ENCODE measurements at places on chromosomes 3 and 15.

DNA sequence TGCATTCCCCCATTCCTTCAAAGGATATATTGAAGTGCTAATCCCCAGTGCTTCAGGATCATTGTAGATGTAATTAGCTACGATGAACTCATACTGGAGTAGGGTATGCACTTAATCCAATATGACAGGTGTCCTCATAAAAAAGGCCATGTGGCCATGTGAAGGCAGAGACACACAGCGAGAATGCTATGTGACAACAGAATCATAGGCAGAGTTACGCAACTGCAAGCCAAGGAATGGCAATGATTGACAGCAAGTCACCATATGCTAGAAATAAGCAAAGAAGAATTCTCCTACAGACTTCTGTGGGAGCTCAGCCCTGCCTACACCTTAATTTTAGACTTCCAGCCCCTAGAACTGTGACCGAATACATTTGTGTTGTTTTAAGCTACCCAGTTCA, 875.6 kb upstream of the ROBO1 start:
- no peak for DNase-seq

DNA sequence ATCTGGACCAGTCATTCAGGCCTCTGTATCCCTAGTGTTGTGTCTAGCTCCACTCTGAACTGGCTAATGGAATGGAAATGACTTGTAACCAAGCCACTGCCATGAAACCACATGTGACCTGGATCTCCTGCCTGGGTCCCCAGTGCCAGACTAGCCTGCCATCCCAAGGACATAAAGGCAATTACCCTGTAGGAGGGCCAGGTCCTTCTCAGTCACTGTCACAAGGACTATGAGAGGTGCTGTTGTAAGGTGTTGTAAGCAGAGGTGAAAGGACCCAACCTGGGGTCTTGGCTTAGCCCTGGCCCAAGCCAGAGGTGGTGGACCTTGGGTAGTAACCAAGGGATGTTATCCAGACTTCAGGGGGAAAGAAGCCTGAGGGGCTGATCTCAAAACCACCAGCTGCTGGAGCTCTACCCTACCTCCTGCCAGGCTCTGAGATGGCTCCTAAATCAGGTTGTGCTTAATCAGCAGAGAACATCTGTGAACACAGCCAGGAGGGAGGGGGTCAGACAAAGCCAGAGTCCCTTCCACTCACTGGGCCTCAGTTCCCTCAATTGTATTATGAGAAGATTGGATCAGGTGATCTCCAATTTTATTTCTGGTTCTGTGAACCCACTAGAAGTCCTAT, 15.7 kb upstream of the KLHL24 start:
- DNase-seq, result no peak

DNA sequence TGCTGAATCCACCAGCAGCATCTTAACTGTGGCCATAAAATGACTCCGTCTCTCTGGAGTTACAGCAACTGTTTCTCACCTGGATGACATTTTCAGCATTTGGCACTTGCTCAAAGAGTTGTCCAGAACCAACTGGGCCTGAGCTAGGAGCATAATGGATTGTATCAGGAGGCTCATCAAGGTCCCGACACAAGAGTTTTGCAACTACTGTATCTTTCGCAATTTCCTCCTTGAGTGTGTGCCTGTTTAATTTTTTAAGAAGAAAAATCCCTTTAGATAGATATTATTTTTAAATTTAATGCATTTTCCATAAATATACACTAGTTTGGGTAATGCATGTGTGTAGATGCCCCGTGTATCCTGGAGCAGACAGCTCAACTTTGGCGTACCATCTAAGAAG, 44.3 kb upstream of the C3orf49 start:
- DNase-seq, result no peak

GRCh38 chr15:49645277-49645676, 24.4 kb downstream of the DTWD1 start:
- DNase-seq, result no peak

DNA sequence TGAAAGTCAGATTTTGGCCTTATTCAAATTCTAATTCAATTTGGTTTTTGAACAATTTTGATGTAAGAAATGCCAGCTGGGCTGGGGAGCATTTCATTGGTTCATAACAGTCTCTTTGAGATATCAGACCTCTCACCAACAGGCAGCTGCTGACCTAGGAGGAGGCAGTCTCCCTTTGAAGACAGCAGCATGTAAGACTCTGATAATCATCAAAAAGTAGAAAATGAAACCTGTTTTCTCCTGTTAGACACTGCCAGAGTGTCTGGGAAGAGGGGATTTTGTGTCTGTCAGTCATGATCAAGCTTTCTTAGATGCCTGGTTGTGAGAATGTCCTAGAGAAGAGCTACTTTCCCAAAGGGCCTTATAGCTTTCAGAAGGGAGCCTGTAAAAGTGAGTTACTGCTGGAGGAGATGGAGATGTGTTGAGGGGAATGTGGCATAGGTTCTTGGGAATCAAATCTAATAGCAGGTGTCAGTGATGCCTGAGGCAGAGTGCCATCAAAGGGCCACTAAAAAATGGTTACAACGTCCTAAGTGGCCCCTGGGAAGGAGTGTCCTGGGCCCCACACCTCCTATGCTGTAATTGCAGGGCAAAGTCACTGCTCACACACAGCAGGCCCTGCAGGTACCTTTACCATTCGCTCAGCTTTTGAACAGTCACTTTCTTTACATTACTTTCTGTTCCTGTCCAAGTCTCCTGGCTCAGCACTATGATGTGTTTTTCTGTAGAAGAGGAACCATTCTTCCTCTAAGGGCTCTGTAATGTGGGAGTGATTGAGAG, 43.1 kb downstream of the FSTL1 start:
- DNase-seq, result no peak

DNA sequence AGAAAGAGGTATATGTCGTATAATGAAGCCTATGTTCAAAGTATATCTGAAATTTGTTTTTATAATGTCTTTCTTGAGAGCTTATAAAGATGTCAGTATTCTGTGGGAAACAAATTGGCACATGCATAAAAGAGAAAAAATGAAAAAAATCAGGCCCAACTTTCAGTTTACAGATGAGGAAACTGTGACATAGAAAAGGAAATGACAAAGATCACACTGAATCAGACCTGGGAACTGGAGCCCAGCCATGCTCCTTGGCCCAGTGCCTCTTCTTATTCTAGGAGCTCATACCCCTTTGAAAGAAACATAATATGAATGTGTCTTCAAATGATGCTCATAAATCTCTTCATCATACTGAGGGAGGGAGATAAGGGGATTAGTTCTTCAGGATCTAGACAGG, 48.4 kb downstream of the TMEM44 start:
- DNase-seq, result no peak

GRCh38 chr3:21528291-21528995, 222.6 kb downstream of the ZNF385D start:
- no peak for DNase-seq

DNA sequence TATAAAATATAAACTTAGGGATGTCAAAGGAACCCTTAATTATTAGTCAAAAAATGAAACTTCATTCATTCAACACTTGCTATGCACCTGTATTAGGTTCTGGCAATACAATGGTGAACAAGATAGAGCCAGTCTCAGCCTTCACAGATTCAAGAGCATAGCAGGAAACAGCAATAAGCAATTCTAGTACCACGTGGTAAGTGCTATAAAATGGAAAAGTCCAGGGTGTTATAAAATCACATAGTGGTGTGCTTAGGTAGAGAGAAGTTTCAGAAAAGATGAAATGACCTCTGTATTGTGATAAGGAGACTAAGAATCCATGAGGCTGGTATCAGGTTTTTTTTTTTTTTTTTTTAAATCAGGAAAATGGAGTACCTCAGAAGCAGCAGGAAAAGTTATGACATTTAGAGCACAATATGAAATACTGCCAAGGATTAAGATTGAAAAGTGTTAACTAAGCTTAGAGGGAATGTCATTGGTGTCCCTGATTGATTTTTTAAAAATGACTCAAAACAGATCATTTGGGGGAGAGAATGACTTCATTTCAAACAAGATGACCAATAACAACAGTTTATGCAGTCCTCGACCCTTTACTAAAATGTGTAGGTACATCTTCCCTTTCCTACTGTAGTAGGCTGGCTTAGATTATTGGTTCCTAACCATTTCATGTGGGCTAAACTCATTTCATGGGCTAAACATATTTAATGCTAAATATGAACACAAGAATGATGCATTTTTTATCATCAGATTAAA, 5.0 kb downstream of the TOMM70 start:
- DNase-seq, result no peak

- DNase-seq, result no peak
These were observed 40.2 kb downstream of the TRANK1 start for GRCh38 chr3:36904641-36905040.

DNA sequence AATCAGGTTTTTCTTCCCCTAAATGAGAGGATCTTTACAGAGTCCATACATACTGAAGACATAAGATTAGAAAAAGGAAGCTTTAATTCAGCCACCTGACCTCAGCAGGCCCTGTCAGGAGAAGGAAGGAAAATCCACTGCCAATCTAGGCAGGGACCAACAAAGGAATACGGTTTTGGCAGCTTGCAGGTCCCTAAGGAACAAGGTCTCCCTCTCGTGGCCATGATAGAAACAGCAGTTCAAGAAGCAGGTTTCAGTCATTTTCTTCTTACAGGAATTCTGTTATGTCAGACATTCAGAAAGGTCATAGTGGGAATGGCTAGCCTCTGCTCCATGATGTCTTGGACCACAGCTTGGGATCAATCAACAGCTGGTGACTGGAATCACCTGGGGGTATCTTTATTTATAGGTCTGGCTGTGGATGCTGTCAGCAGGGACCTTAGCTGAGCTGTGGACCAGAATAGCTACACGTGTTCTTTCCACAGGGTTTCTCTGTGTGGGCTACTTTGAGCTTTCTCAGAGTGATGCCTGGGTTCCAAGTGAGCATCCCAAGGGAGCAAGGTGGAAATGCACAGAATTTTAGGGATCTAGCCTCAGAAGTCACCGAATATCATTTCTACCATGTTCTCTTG, 9.4 kb upstream of the CMSS1 start:
- no peak for DNase-seq

DNA sequence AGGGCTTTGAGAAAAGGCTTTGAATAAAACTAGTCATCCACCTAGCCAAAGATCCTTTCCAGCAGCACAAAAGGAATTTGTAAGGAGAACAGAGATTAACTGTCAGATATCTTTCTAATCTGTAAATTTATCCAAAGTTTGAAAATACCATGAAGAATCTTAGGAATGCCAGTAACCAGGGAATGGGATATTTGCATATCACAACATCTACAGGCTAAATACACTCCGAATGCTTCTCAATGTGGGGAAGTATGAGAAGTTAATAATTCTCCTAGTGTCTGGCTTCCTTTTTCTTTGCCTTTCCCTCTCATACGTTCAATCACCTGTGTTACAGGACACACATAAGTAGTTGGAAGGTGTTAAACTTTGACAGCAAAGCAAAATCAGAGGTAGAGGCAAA, 7.8 kb downstream of the ANAPC13 start:
- DNase-seq, result no peak

- DNase-seq, result no peak
These were observed 28.5 kb upstream of the KCNMB2 start for GRCh38 chr3:178507507-178508442.

GRCh38 chr3:155032918-155033317, 47.2 kb upstream of the MME start:
- DNase-seq, result no peak

DNA sequence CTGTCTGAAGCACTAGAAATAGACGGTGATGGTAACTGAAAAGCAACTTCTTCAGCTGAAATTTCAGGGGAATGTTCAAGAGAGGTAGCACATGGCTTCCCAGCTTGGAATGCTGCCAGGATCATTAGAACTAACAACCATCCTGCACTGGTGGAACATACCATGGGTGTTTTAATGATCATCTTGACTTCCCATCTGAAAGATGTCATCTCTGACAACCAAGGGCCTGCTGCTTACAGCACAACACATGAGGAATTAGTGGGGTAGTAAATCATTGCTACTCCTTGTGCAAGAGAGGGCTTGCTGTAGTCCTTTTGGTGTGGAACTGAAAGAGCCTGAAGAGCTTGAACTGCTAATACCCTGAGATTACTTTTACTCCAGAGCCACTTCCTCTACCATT, 853.7 kb downstream of the MCTP2 start:
- DNase-seq, result no peak

- DNase-seq, result no peak
These were observed 4.7 kb downstream of the LTF start for GRCh38 chr3:46460051-46460450.

DNA sequence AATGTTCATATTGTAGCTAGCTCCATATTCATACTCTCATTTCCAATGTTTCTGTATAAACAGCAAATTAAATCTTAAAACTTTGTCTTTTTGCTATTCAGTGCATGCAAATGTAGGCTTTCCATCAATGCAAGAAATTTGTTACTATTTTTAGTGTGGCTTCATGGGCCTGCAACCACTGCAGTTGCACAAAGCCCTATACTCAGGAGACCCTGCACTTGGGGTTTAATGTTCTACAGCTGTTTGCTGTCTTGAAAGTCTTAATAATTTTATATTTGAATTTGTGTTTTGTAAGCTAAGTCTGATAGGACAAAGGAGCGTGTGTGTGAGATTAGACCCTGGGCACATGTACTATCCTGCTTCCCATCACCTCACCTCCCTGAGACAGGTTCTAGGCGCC, 9.6 kb downstream of the PYDC2 start:
- DNase-seq, result no peak

DNA sequence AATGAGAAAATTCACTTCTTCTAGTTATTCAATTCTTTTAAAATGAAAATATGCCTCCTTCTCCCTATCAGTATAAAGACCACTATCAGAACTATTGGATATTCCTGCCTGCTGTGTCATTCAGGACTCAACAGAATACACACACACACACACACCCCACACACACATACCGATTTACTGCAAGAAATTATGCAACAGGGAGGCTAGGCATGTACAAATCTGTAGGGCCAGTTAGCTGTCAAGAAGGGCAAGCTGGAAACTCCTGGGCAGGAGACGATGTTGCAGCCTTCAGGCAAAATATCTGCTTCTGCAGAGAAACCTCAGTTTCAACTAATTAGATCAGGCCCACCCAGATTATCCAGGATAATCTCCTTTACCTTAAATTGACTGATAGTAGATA, 13.9 kb upstream of the RYR3 start:
- no peak for DNase-seq

- DNase-seq, result no peak
These were observed 15.3 kb downstream of the FAM3D start for GRCh38 chr3:58651276-58651675.

- DNase-seq, result no peak
These were observed 2.1 kb downstream of the ISL2 start for GRCh38 chr15:76338486-76339304.
